ENCODE measurements at places on chromosomes 16 and 17.
A peak's percentile ranks its signal among the peaks of the same experiment; 100 is the strongest.

GRCh38 chr17:11031787-11032186, 193.9 kb upstream of the PIRT start:
- DNase-seq: no peak

GRCh38 chr17:72487731-72488494, 367.1 kb downstream of the SOX9 start:
- DNase-seq: no peak

- peak; percentile 86 for DNase-seq
Observed at GRCh38 chr16:12062343-12063003, 85.9 kb downstream of the SNX29 start.

- no peak for DNase-seq
Observed at GRCh38 chr17:37647856-37648255, 4.6 kb upstream of the DDX52 start.

GRCh38 chr17:56274491-56274890, 121.2 kb downstream of the ANKFN1 start:
- DNase-seq: no peak

DNA sequence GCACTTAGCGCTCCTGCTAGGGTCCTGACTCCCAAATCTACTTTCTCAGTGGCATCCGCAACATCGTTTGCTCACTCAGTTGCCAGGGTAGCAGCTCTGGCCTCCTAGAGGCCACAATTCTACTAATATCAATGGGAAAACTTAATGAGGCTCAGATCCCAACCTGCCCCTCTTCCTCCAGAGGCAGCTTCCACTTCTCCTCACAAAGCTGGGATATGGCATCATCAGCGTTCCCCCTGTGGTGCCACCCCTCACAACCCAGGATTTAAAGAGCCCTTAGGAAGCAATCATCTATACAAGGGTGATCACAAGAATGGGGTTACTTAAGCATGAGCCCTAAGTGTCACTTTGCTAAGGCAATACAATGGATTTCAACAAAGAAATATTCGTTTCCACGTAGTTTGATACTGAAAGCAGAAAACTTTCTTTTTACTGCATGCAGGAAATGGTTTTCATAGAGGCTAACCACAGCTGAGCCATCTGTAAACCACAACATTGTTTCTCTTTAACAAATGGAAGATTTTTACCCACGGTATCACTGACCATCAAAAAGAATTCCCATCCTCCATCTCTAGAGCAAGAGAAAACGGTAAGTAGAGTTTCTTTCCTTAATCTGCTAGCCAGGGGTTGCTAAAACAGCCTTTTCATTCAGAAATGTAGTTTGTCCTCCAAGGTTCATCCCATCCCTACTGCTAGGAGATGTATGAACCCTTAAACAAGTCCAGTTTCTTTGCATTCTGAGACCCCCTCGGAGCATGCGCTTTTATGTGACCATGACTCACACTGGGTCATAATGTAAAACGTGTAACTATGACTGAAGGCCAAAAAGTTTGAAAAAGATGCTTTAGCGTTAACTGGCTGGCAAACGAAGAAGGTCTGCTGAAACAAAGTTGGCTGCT, 68.3 kb upstream of the BCAR1 start:
- DNase-seq: peak; percentile 93

All from fibroblast of skin of right quadriceps (primary cell).